ENCODE measurements at places on chromosomes 2 and 18.

GRCh38 chr2:111930875-111931274 is 32.5 kb downstream of the MERTK start:
- no peak for DNase-seq

- no peak for DNase-seq
These were observed 23.5 kb downstream of the WNT10A start for GRCh38 chr2:218904176-218904575.

DNA sequence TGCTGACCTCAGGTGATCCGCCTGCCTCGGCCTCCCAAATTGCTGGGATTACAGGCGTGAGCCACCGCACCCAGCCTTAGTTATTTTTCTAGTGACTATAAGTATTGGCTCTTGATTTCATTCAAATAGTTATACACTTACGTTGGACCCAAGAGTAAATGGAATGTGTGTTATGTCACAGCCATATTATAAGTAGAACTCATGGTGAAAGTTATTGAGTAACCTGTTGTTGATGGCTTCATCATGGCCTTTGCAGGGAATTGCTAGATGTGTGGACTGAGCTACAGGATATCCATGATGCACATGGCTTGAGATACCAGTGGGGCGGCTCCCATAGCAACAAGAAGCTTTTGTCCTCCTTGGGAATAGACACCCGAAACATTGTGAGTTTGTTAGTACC is 44.7 kb downstream of the AFTPH start:
- no peak for DNase-seq

DNA sequence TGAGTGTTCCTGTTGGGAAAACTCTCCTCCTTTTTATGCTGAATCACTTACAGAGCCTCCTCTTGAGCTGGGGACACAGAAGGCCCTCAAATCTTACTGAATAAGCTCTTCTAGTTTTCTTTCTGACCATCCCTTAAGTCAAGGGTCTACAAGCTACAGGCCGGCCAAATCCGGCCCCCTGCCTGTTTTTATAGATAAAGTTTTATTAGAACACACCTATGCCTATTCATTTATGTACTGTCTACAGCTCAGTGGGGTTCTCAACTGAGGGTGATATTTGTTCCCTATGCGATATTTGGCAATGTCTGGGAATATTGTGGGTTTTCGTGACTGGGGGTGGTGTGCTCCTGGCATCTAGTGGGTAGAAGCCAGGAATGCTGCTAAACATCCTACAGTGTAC is 14.0 kb downstream of the CDC42EP3 start:
- DNase-seq = no peak

- no peak for DNase-seq
These were observed 225.3 kb upstream of the AGAP1 start for GRCh38 chr2:235268535-235268934.

- DNase-seq = peak; percentile 30
These were observed at the start of gene SEPTIN2 for GRCh38 chr2:241315879-241316631. TSS of gene SEPTIN2 (plus strand) at chr2:241315925. CDS start at chr2:241324233, 8,308 bp downstream.

DNA sequence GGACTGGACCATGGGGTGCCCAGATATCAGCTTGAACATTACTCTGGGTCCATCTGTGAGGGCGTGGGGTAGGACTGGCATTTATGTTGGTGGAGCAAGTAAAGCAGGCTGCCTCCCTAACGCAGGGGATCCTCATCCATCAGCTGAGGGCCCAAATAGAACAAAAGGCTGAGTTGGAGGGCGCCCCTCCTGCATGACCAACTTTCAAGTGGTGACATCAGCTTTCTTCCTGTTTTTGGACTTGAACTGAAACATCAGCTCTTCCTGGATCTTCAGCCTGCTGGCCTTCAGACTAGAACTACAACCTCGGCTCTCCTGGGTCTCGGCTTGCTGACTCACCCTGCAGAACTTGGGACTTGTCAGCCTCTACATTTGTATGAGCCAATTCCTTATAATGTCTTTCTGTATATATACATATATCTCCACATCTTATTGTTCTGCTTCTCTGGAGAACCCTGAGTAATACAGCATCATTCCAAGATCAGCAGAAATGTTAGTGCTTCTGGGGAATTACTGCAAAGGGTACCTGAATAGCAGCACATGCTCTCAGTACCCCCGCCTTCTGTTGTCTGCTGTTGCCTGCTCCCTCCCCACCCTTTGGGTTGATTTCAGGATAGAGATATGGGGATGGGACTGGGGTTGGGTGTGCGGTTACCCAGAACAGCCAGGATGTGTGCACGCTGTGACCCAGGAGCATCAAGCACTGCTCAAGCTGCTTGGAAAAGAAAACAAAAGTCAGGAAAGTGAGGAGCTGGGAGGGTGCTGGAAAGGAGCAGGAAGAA is 20.0 kb downstream of the TMEM127 start:
- no peak for DNase-seq

- no peak for DNase-seq
These were observed 63.7 kb upstream of the DNAJC10 start for GRCh38 chr2:182652326-182652725.

DNA sequence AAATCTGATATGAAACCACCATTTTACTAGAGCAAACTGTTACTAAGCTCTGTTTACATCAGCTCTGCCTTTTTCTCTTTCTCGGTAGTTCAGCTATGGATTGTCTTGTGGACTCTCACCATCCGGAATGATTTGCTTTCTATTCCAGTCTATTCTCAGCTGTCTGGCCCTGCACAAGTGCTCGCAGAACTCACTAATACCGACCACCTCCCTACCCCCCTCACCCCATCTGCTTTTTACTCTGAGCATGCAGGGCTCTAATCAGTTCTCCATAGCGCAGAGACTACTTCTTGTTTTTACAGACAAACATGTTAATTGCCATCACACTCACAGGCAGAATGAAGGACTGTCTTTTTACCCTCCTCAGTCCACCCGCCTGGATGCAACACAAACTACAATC is 180.7 kb upstream of the POU3F3 start:
- DNase-seq = no peak

DNA sequence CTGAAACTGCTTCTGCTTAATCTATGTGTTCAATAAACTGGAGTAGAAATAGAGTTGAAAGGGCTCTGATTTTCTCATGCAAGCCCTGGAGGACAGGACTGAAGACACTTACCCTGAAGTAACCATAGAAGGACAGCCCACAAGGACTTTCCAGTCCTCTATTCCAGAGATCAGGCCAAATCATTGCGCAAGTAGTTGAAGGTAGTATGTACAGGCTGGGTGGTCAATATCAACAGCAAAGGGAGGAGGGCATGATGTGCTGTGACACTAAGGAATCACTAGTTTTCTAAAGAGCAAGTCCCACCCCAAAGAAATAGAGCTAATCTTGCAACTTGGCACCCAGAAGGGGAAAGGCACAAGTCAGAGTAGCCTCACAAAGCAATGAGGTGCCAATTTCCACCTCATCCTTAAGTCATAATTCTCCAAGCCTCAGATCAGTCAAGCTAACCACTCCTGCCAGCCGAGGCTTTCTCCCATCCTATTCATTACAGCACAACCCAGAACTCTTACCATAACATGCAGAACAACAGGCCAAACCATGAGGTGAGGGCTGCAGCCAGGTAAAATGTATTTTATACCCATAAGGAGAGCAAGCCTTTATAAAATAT is 533.5 kb downstream of the TNS1 start:
- no peak for DNase-seq

- DNase-seq = no peak
These were observed 14.5 kb downstream of the EPC2 start for GRCh38 chr2:148658807-148659722.

DNA sequence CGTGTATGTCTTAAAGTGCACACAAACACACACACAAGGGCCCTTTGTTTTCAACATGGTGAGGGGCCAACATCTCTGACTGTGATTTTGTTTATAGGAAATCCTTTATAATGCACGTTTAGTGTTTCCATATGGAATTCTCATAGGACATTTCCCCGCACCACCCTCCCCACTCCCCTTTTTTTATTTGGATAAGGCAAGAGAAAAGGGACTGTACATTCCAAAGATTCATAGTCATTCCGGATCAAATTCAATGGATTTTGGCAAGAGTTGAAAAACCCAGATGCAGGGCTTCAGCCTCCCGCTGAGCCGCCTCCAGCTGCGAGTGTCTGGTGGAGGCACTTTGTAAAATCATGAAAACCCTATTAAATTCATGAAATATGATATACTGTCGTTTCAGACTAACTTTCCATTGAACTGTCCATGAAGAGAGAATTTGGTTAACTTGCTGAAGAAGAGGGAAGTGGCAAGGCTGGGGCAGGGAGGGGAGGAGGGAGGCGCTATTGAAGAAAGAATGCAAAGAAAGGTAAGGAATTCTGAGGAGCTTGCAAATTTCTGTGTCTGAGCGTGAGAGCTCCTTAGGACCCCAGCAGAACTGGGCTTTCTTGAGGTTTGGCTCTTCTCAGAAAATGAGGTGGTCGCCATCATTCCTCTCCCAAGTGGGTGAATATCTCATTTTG is 25.8 kb upstream of the SLC14A2 start:
- no peak for DNase-seq

- no peak for DNase-seq
These were observed 321.0 kb downstream of the TNS1 start for GRCh38 chr2:217681791-217682190.

- DNase-seq = no peak
These were observed 98.7 kb downstream of the BCL2 start for GRCh38 chr18:63220903-63221302.

- DNase-seq = no peak
These were observed 37.5 kb upstream of the SIX2 start for GRCh38 chr2:45046786-45047185.

DNA sequence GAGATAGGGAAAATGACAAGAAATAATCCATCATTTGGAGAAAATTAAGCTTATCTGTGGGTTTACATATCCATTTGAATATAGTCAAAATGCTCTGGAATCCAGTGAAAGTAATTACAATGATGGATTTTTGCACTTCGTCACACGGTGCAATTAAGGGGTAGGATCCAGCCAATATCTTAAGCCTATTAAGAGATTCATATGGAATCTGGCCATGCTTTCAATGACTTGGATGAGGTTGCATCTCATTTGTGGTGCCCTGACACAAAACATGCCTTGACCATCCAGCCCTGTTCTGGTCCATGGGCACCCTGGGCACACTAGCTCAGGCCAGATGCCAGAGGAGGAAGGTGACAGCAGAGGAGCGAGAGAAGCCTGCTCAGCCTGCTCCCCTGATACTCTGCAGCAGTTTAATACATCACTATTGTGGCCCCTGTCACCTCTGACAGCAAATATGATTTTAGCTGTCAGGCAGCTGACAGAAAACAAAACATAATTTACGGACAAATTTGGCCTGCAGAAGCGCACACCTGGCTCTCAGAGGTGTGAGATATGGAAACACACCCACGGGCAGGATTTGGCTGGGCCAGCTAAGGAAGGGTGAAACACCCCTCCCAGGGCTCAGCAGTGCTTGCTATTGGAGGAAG is 94.1 kb upstream of the ST8SIA3 start:
- DNase-seq = no peak

GRCh38 chr2:98884658-98885057 is 51.4 kb downstream of the CRACDL start:
- no peak for DNase-seq

- DNase-seq = no peak
These were observed 62.5 kb upstream of the DTNB start for GRCh38 chr2:25735835-25736234.

DNA sequence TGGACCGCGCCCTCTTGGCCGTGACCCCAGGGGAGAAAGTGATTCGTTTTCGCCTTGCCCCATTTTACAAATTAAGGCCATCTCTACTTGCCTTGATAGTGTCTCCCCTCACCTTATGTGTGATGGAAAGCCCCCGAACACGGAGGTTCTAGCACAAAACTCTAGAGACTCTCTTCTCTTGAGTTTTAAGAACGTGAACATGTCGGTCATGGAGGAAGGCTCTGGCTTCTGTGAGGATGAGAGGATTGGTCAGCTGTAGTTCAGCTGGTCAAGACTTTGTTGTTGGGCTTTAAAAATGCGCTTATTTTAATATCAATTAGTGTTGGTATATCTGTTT is 828 bp downstream of the DYNC1I2 start:
- no peak for DNase-seq

DNA sequence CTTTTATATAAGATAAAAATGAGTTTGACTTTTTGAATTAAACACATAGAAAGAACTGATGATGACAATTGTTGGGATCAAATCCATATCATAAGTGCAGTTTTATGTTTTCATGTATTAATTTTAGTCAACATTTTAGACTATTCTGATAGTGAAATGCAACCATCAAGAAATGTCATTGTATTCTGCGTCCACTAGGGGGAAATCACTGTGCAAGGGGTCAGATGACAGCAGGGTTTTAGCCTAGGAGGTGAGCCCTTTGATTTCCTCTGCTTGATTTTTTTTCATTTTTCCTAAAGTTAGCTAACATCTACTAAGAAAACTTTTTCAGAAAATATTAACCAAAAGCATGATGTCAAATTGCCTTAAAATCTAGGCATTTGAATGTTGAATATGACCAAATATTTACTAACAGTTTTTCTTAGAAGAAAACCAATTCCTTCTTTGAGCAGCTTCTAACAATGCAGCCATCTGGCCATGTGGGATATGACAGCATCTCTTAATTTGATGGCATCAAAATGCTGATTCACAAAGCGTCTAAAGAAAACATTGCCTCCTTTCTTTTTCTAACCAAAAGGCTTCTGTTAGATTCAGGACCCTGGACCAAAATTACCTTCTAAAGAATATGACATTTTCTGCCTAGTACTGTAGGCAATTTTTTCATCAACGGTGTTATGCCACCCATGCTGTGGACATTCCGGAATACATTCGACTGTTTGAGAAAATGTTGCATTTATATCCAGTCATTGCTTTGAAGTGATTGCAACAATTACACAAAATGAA is 141.5 kb downstream of the SPHKAP start:
- DNase-seq = no peak

DNA sequence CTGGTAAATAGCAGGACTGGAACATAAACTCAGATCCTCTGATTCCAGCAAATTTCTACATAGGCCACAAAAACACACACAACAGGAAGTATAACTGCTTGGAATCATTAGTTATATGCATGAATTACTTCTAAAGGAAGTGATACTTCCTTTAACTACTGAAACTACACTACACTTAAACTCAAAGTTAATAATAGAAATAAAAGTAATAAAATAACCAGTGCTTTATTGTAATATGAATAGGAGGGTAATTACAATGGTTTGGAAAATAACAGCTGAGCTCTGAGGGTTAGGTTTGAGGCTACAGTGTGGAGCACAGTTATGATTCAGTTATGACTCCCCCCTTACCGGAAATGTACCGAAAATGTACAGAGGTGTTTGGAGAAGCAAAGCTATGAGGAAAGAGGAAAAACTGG is 18.5 kb upstream of the POLI start:
- no peak for DNase-seq

GRCh38 chr2:55733335-55733734 is 39.7 kb upstream of the PNPT1 start:
- DNase-seq = no peak

- DNase-seq = no peak
These were observed 45.8 kb upstream of the PTPRM start for GRCh38 chr18:7521226-7521856.

DNA sequence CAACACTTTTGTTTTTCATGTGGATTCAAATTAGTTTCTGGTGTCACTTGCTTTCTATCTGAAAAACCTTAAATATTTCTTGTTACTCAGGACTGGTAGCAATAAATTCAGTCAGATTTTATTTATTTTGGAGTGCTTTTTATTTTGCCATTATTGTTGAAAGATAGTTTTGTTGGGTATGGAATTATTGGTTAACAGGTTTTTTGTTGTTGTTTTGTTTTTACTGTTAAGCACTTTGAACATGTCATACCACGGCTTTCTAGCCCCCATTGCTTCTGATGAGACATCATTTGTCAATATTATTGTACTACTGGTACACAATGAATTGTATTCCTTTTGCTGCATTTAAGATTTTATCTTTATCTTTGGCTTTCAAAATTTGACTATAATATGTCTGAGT is 12.9 kb upstream of the SFT2D3 start:
- DNase-seq = no peak
